NCI-H460 (cell line): ENCODE measurements at places on chromosomes 12 and 14. TPM values are rescaled to one million over a fixed set of nuclear protein-coding genes. Genes with fewer than 3 reads are reported as not detected.

GRCh38 chr14:92728759-92729364, 19.6 kb downstream of the LGMN start:
- no peak for DNase-seq

SPIC gene
- total RNA-seq, result not detected in 2 replicates

DNA sequence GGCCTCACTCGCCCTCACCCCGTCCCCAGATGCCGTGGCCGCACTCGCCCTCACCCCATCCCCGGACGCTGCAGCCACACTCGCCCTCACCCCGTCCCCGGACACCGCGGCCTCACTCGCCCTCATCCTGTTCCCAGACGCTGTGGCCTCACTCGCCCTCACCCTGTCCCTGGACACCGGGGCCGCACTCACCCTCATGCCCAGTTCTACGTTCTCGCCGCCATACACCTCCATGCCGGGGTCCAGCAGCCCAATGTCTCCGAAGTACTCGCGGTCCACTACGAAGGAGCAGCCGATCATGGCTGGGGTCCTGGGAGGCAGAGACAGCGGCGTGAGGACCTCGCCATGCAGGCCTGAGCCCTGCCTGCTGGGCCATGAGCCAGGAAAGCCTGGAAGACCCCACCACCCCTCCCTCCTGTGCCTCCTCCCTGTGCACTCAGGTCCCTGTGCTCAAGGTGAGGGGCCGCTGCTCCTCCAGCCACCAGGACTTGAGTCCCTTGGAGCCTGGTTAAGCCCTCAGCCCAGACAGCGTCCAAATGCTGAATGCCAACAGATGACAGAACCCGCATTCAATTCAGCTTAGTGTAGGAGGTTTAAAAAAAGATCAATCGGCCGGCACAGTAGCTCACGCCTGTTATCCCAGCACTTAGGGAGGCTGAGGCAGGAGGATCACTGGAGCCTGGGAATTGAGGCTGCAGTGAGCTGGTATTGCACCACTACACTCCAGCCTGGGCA, 81.5 kb downstream of the GALNT9 start:
- no peak for DNase-seq

DNA sequence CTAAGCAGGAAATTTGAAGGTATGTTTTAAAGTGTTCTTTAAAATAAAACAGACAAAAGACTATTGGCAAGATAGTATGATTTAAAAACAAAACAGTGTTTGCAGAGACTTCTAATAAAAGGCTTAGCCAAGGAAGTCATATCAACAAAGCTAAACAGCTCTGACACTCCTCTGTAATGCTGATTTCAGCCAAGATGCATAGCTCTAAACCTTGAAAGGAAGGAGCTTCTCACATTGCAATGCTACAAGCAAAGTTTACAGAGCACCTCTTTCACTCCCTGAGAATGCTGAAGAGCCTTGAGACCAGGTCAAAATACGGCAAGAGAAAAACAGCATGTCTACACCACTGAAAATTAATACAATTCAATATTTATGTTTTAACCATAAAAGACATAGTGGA, 51.8 kb downstream of the PARP11 start:
- DNase-seq, result no peak

DNA sequence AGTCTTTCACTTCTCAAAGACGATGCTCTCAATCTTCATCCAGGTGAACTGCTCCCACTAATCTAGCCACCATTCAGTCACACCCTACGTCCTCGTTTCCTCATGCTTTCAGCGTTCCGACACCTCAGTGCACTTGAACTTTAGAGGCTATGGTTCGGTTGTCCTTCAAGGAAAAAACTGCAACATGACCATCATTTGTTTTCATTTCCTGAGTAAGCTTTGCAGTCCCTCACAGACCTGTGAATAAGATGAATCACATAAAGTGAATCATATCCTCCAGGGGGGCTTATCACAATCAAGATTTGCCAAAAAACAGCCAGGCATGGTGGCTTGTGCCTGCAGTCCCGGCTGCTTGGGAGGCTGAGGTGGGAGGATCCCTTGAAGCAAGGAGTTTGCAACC, 80.2 kb downstream of the TMCC3 start:
- no peak for DNase-seq

LMO3 gene
- not detected in 2 replicates for total RNA-seq

DNA sequence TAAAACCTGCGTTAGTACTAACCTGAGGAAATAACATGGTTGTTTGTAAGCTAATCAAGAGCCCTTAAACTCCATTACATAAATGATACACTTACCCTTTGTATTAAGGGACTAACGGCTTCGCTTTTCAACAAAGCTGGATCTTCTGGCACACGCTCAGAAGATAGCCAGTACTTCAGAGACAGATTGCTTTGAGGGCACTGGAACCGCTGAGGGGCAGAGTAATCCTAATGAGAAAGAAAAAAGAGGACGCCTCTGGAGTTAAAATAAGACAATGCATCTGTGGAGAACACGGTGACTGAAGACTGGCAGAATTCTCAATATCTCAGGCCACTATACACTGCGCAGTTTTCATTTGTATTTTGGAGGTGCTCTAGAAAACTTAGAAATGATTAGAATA, 1.5 kb upstream of the KTN1 start:
- DNase-seq, result no peak

KRT81 gene
- 40.6 and 54.3 TPM in 2 replicates for total RNA-seq

- DNase-seq, result peak; percentile 33
These were observed 4.1 kb upstream of the IGF1 start for GRCh38 chr12:102484428-102484958.

KLRF2 gene
- not detected in 2 replicates for total RNA-seq

CATSPERB gene
- total RNA-seq, result 0.06 and 0.20 TPM in 2 replicates

BCL11B gene
- total RNA-seq, result 0.14 TPM in 1 of 2 replicates, not detected in the other

HOXC11 gene
- 0.29 and 0.42 TPM in 2 replicates for total RNA-seq

DNA sequence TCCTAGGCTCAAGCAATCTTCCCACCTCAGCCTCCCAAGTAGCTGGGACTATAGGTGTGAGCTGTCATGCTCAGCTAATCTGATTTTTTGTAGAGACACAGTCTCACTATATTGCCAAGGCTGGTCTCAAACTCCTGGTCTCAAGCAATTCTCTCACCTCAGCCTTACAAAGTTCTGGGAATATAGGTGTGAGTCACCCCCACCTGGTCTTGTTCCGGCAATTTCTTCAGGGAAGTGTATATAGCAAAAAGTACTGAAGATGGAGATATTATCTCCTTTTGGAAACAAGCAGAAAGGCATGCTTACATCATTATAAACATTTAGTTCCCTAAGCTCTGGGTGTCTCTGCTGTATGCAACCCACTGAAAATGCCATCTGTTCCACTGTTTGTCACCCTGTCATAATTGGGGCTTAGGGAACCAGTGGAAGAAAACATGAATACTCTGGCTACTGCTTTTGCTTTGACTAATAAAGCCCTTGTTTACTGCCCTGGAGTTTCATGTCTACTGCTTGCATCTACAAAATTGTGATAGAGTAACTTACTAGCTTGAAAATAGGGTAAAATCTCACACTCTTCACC, 940.2 kb downstream of the GALC start:
- no peak for DNase-seq

LRIG3 gene
- total RNA-seq, result 8.7 and 13.0 TPM in 2 replicates

PIP4K2C gene
- 34.6 and 39.8 TPM in 2 replicates for total RNA-seq

DNA sequence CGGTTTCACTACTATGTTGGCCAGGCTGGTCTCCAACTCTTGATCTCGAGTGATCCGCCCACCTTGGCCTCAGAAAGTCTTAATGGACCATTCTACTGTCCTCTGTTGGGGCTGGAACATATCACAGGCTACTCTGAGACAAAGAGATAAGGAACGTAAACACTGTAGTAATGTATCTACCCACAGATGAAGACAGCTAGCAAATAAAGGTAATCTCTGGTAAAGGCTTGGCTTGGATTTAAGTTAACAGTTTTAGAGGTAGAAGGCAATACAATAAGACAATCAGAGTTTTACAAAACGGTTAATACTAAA, 44.6 kb upstream of the ISM2 start:
- DNase-seq, result no peak

- DNase-seq, result no peak
These were observed 51.0 kb downstream of the PTGER2 start for GRCh38 chr14:52365071-52365470.

- no peak for DNase-seq
These were observed 13.3 kb downstream of the BEST3 start for GRCh38 chr12:69685810-69686209.

SERPINA9 gene
- total RNA-seq, result not detected in 2 replicates

TGM1 gene
- 5.2 TPM in 2 replicates for total RNA-seq

INHBE gene
- total RNA-seq, result 1.3 and 2.2 TPM in 2 replicates

PTPRR gene
- total RNA-seq, result 0.64 and 0.78 TPM in 2 replicates

ITGB7 gene
- not detected in 2 replicates for total RNA-seq

GRCh38 chr12:102913453-102914226, 3.4 kb downstream of the PAH start:
- no peak for DNase-seq

DNA sequence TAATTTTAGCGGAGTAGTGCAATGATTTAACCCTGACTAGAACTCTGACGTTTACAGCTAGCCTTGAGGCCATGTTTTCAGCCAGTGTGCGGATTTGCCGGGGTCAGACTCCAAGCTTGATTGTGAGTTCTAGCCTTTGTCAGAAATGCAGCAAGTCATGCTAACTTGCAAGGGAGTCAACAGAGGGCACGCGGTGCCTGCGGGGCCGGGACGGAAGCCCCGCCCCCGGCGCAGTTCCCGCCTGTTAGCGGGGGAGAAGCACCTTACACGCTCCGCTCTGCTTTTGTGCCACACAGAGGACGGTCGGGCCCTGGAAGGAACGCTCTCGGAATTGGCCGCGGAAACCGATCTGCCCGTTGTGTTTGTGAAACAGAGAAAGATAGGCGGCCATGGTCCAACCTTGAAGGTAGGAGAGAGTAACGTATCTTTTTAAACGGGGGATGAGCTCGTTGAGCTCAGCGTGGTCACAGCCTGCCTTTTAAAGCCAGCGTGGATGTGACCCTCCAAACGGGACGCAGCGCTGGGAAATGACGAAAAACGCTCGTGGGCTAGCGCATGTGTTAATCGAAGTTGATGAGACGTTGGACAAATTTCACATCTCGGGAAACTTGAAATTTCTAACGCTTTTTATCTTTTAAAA, 14.8 kb upstream of the EID3 start:
- DNase-seq, result peak; percentile 88

ADAMTS20 gene
- 0.09 and 0.17 TPM in 2 replicates for total RNA-seq

DNA sequence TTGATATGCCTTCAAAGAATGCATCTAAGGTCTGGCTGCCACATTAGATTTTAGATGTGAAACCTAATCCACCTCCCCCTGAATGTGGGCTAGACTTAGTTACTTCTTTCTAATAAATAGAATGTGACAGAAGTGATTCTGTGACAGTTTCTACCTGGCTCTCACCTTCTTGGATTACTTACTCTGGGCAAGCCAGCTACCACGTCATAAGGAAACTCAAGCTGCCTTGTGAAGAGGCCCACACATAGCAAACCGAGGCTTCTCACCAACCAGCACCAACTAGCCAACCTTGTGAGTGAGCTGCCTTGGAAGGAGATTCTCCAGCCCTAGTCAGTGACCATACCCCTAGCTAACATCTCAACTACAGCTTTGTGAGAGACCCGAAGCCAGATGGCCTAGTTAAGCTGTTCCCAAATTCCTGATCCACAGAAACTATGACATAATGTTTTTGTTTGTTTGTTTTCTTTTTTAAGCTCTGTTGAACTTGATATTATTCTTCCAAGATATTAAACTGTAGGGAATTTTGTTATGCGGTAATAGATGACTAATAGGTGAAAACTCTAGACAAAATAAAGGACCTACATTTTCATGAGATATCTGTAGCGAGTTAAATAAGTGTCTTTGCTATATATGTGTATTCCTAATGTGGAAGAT, 6.2 kb downstream of the GPR19 start:
- no peak for DNase-seq

- DNase-seq, result no peak
These were observed 6.5 kb downstream of the HOXC13 start for GRCh38 chr12:53944907-53945847.

DNA sequence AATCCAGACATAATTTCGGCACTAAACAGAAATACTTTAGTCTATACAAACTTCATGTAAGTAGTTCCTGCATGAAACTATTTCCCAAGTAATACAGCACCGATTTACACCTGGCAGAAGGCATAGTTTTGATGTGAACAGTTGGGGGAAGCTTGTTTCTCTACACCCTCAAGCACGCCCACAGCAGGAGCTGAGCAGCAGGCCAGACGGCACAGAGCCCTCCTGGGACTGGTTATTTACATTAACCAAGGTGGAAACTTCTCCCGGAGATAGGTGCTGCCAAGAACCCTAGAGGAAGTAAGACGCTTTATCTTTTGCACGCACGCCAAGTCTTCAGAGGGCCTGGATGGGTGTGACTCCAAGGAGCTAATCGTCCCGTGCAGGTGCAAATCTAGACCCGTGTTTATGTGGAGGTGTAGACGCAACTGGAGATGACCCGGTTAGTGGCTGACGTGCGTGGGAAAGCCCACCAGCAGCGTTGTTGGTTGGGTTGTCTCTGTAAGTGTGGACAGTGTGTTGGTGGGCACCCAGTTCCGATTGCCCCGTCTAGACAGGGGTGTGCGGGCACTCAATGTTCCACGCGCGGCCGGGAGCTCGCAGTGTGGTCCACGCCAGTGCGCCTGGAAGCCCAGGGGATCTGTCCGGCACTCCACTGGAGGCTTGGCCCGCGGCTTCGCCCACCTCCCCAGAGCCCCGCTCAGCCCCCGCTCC, 767 bp upstream of the TCP11L2 start:
- DNase-seq, result peak; percentile 55

GRCh38 chr14:48771717-48772116, 814.5 kb downstream of the RPS29 start:
- DNase-seq, result no peak
